ENCODE measurements at places on chromosomes 7 and 10. TPM values are rescaled to one million over a fixed set of nuclear protein-coding genes. Genes with fewer than 3 reads are reported as not detected.

The NPFFR1 gene
- not detected for total RNA-seq

The CALHM1 gene
- total RNA-seq: not detected

The TAS2R5 gene
- 0.84 TPM for total RNA-seq

The FZD1 gene
- 0.13 TPM for total RNA-seq

The CTAGE8 gene
- total RNA-seq: 0.78 TPM

The AKR1C1 gene
- total RNA-seq: 0.17 TPM

The SPDYE5 gene
- total RNA-seq: not detected

The AGR2 gene
- total RNA-seq: not detected

The SLC26A3 gene
- not detected for total RNA-seq

The NKX2-3 gene
- total RNA-seq: not detected
